ENCODE measurements at places on chromosomes 7 and 10.

- no peak for DNase-seq
Observed at GRCh38 chr7:148242294-148242821, 348.2 kb upstream of the C7orf33 start.

DNA sequence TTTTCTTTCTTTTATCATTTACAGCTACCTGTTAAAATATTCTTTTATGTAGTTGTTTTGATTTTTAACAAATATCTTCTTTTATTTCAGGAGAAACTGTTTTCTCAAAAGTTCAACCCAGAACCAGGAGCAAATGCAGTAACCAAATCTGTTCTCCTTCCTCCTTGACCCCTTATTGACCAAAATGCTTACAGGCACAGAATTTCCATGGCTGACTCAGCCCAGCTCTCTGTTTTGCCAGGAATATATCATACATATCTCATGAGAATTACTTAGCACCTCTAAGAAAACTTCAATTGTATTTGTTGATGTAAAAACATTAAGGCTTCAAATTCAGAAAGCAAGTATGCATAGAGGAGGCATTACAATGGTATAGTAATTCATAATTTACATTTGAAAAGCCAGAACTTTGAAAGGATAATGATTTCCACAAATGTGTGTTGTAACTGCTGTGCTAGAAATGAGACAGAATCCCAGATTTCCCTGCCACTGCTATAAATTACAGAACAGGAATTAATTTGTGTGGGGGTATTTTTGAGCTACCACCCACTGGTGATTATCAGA is 2.2 kb downstream of the GSAP start:
- no peak for DNase-seq

DNA sequence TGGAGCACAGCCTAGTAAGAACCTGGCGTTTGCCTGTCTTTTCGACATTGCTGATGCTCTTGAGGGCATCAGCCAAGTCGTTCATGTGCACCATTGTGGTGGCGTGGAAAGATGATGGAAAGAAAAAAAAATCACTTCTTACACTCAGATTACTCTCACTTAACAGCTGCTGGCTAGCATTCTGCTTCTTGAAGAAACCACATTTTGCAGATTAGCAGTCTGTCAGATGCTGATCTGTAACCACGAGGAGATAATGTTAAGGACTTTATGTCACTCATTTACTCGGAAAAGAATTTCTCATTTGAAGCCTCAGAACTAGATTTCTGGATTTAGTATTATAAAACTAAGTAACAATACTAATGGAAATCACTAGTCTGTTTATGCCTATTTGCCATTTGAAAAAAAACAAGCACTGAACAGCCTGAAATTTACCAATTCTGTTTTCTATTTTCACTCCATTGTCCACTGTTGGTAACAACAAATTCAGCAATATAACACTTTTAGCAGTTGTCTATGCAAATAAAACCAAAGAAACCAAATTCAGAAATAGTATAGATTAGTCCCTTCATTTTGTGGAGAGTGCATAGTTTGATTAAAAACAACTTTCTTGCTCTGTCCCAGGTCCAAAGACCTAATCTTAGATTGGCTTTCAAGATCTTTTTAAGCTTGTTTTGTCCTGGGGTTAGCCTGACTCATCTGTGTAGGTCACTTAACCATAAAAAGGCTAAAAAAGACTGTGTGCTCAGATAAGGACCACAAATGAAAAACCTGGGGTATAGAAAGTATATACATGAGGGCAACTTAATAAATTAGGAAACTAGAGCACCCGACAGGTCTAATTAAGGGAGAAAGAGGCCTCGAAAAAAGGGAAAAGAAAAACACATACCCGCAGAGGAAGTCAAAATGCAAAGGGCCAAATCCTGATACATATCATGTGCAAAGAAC is 67.5 kb downstream of the NT5C2 start:
- DNase-seq = no peak

DNA sequence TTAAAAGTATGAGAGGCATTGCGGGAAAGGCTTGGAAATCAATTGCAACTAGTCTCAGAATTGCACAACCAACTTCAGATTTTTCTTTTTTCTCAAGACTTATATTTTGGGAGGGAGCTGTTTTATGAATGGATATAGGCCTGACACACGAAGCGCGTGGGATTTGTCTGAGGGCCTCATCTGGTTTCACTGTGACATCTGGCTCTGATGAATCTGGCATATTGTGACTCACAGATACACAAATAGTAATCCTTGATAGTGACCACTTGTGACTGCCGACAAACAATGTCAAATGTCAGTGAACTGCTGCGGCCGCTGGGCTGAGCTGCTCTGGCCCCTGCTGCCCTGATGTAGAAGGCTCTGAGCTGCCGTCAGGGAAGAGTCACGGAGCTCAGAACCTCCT is 655.1 kb downstream of the INHBA start:
- no peak for DNase-seq

DNA sequence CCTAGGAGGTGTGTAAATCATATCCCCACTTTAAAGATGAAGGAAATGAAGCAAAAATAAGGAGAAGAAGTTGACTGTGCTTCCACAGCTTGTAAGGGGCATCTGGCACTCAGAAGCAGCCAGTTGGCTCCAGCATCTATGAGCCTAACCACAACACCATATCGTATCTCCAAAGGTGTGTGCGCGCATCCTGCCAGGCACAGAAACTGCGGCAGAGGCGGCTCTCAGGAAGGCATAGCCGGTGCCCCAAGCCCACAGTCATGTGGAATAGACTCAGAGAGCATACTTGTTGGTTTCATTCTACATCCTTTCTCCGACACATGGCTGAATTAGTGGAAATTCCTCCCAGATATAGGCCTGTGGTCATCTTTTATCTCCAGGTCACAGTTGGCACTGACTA is 423.9 kb downstream of the CALN1 start:
- no peak for DNase-seq

DNA sequence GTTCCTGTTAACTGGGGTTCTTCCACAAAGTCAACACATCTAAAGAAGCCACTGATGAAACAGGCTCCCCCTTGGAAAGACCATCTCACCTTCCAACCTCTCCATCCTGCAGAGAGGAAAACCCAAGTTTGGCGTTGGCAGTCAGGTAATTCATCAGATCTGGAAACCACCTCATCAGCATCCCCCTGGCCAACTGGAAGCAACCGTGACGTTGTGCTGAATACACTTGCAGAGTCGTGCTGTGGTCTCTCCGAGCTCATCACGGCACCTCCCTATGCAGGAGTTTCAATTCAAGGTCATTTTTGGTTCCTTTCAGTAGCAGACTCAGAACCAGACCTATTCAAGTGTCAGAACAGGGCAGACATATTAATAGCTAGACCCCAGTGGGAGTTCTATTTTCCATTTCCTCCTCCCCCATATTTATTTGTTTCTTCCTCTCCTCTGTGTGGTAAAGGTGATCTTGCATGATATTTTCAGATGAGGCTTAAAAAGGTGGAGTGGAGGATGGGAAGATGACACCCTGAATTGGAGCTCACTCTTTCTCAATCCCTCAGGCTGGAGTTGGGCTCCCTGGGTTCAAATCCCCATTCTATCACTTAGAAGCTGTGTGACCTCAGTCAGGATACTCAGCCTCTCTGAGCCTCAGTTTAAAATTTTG is 149.1 kb upstream of the ADO start:
- no peak for DNase-seq

- peak; percentile 44 for DNase-seq
Observed at GRCh38 chr10:98246911-98247805, 20.8 kb downstream of the LOXL4 start.

DNA sequence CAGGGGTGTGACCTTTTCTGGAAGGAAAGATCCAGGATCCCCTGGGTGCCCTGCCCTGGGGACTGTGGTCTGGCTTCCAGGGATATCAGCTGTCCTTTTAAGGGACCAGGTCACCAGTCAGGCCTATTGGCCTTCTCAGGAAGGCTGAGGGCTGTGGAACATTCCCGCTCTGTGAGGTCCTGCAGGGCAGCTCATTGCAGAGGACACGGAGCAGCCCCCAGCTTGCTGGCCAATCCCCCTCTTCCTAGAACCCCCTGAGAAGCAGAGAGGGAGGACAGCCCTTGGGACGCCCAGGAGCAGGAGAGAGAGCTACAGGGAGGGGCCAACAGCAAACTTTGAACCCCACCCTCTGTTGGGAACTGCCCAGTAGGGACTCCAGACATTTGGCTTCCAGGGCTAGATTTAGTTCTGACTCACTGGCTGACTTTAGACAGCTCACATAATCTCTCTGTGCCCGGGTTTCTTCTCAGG is 67.9 kb upstream of the COL13A1 start:
- DNase-seq = peak; percentile 34

GRCh38 chr7:88597941-88598425 is 161.5 kb upstream of the ZNF804B start:
- no peak for DNase-seq

DNA sequence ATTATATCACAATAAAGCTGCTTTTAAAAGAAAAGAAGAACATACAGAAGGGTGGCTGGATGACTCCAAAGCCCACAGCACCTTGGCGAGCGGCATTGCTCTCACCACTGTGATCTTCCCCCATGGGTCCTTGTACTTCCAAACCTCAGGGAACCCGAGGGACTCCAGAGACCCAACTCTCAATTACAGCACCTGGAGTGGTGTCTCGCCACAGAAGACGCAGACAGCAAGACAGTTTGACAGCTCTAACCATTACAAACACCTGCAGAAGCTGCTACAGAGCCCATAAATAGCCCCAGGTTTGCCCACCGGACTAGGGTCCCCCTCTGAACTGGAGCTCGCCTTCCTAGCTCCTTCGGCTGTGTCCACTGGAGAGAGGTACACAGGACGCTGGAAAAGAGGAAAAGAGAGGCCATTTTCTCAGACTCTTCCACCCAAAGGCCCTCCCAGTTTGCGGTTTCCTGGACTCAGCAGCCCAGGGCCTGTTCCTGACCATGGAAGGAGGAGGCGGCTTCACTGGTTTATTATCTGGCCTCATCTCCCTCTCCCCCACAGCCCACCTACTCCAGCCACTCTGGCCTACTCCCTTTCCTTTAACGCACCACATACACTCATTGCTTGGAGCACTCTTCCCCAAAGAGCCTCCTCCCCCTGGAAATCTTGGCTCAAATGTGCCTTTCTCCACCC is 1.9 kb downstream of the PIK3AP1 start:
- no peak for DNase-seq

DNA sequence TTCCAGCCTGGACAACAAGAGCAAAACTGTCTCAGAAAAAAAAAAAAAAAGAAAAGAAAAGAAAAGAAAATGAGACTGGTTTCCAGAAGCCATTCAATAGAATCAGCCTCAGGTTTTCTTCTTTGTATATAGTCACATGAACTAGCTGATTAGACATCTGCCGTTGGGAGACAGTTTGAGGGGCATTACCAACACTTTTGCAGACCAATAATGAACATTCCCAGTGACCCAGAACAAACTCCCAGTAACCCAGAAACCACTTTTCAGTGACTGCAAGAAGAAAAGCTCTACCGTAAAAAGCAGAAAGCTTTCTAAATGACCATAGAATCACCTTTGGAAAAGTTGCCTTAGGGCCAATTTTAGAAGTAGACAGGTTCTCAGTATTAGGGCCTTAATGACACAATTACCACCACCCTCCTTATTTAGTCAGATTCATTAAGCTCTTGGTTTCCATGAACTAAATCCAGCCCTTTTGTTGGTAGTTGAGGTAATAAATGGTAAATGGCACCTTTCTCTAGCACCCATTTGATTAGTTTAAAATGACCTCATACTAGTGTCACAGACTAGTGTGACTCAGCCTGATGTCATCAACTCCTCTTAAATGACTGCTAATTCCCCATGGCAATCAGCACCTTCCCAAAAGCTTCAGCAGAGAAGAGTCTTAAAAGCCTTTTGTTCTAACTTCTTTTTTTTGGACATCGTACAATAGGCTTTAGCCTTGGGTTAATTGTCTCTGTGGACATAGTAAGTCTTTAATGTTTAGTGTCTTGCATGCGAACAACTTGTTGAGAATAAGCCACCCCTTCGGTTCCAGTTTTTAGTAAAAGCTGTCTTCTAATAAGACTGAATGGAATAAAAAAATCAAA is 33.6 kb upstream of the XRCC2 start:
- DNase-seq = no peak

DNA sequence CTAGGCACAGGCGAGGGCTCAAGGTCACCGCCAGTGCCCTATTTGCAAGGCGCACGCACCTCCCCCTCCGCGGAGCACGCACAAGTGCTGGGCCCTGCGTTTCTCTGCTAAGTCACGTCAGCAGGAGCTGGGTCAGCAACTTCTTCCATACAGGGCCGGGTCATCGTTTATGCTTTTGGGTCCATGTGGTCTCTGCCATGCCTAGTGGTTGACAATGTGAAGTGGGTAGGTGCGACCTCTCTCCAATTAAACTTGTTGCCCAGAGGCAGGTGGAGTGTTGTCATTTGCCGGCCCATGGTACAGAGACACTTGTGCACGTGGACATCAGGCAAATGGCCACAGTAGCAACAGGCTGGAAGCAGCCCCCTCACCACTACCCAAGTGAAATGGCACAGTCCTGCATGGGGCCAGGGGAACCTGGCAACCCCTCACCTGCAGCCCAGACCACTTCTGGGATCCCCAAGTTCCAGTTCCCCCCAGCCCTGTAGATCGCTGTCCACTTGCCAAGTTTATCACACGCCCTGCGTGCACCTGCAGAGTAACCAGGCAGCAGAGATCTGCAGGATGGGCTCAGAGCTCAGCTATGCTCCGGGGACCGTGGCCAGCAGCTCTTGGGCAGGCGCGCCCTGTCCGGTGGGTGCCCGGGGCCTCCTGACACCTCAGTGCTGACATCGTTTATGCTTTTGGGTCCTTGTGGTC is 86.1 kb upstream of the PPP2R2D start:
- DNase-seq = no peak

- no peak for DNase-seq
Observed at GRCh38 chr10:133418289-133418993, 6.0 kb downstream of the SPRN start.

DNA sequence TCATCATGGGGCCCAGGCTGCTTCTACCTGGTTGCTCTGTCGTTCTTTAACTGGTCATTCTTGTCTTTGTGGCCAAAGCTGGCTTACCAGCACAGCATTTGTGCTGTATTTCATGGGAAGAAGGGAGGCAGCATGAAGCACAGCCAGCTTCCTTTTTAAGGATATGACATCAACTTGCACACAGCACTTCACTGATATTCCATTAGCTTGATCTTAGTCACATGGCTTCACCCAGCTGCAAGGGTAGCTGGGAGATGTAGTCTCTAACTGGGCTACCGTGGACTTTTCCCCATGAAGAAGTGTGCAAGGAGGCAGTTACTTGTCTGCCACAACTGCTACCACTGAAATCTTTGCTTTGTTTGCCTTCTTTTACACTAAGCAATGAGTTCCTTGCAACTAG is 525.2 kb downstream of the LRMDA start:
- DNase-seq = no peak

GRCh38 chr7:99621271-99621670 is 4.5 kb downstream of the ZSCAN25 start:
- no peak for DNase-seq

- no peak for DNase-seq
Observed at GRCh38 chr7:28956608-28957063, 1.5 kb downstream of the TRIL start.

Measured in AG09309 (cell line).